ENCODE measurements at places on chromosomes 7 and 10.

DNA sequence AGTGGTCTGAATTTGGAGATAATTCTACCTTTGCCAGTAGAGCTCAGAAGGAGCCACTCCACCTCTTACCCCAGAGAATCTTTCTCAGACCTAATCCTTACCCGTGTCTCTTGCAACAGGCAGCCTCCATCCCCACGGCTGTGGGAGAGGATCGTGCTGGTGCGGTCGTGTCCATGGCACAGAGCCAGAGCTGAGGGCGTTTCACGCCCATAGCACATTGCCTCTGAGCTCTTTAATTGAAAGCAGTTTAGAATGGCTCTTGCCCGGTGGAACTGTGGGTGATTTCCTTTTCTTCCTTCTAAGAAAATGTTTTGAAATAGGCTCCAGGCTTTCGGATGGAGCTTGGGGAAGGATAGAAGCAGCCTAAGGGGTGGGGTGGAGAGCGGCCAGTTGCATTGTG is 41.5 kb downstream of the PRF1 start:
- DNase-seq, result no peak

DNA sequence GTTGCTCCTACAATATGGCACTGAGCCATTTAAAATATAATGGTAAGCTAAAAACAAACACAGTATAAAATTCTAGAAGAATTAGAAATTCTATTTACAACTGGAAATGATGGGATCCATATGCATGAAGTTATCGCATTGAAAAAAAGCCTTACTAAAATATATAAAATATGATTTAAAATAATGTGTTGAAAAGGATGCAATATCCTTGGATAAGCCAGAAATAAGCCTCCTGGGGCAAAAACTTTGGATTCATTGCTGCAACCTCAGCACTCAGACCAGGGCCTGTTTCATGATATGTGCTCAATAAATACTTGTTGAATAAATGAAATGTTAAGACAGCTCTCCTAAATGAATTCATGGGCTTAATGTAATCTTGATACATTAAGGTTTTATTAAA is 170.2 kb downstream of the SEM1 start:
- DNase-seq, result no peak

DNA sequence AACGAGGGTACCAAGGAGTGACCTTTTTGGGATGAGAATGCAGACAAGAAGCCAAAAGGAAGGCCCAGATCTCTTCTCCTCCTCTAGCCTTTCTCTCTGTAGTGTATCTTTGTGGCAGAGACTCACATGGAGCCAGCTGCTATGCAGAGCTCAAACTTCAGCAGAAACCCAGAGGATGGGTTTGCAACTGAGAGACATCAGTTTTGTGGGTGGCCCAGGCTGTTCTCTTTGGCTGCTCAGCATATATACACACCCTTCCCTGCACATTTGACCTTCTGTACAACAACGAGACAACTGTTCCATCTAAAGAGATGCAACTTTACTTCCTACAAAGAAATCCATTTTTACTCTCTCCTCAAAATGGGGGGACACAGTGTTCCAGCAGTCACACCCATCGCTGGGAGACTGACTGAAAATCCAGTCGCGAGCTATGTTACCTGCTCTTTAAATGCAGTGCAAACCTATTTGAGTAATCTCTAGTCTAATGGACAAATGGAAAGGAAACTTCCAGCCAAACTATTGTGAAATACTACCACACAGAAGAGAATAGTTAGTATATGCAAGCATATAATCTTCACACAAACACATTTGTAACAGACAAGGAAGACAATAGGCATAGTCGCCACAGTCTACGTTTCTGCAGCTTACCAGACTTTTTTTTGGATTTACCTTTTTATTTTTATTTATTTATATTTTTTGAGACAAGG is 51.2 kb downstream of the GTF2I start:
- no peak for DNase-seq

DNA sequence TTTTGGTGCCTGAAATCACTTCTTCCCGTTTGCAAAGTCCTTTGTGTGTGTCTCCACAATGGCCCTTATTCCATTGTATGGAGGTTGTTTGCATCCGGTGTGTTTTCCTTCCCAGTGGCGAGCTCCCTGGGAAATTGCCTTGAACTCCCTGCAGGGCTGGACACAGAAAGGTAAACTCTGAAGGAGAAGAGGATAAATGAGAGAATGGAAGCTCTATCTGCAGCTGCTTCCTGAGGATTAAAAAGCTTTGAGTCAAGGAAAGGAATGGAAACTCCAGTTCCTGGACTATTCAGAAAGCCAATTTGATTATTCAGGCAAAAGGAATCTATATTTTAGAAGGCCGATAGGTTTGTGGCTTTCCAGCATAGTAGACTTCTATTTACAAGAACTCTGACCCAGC is 4.4 kb upstream of the GRK5 start:
- no peak for DNase-seq

DNA sequence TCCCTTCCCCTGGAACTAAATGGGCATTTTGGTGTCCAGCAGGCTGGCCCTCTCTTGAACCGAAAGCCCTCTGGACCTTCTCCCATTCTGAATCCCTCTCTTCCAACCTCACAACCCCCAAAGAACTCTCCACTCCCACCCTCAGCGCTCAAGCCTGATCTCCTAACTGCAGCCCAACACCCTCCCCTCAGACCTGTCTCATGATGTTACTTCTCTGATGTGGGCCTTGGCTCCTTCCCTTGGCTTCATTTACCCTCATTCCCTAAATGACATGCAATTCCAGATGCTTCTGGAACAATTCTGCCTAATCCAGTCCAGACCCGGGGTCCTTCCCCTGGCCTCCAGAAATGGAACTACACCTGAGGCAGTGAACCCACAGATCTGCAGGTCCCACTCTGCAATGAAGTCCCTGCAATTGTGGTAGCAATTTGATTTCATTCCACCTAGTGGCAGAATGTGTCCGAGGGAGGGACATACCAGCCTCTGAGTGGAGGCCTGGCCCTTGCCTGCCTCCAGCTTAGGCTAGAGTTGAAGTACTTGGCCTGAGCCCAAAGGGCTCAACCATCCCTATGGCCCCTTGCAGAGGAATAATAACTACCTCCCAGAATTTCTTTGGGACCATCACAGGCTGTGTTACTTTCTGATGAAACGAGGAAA is 4.1 kb upstream of the CEP41 start:
- DNase-seq, result no peak

GRCh38 chr7:71548746-71549145 is 416.8 kb downstream of the GALNT17 start:
- no peak for DNase-seq

DNA sequence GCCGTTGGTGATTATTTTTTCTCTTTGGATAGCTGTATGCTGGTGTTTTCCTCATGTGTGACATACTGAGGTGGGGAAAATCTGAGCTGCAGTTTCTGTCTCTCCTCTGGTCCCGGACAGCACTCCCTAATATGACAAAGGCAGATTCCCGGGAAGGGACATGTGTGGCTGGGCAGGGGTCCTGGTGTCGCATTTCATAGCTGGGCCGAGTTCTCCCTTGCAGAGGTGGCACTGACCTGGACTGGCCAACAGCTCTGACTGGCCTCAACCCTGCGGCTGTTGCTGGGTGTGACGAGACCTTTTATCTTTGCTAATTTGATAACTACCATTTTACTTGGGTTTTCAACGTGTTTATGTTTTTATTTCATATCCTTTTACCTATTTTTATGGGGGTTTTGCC is 248.6 kb upstream of the TCERG1L start:
- DNase-seq, result no peak

DNA sequence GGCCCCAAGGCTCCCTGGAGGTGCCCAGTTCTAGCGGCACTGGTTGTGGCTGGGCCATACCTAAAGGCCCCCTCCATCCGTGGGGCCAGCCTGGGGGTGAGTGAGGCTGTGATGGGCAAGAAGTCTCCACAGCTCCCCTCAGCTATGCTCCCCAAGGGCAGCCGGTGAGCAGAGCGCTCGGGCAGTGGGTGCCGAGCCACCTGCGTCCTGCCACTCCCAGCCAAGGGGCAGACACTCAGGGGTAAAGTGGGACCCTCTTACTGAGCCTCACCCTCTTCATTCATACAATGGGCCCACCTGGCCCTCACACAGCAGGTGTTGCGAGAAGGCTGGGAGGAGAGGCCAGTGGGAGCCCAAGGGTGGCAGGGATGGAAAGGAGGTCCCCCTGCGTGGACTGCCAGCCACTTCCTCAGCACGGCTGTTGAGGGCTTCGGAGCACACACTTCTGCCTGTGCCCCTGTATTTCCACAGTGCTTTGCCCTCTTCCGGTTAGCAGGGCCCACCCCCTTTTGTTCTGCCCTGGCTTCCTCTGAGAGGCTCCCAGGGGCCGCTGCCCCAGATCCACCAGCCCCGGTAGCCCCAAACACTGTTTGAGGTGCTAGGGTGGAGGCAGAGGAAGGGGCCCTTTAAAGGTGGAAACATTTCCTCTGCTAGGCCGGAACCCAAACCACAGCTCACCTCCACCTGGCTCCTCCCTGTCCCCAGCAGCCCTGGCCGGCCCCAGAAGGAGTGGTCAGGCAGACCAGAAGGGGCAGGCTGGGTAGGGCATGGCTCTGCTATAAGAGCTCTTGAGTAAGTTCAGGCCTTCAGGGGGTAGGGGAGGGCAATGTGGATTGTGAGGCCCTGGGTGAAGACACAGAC is 16.4 kb upstream of the C10orf105 start:
- no peak for DNase-seq

Data from pons (tissue), 1 donor.